ENCODE measurements at places on chromosomes 7 and 10. TPM values are rescaled to one million over a fixed set of nuclear protein-coding genes. Genes with fewer than 3 reads are reported as not detected.

DNA sequence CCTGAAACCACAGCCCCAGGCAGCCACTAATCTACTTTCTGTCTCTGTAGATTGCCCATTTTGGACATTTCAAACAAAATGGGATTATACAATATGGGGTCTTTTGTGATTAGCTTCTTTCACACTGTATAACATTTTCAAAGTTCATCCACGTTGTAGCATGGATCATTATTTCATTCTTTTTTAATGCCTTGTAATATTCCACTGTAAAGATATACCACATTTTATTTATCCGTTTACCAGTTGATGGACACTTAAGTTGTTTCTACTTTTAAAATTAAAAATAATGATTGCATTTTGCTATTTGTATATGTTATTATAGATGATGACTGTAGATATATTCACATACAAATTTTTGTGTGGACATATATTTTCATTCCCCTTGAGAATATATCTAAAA lies 60.7 kb downstream of the CUBN start:
- no peaks in the 10 kb centered on the region for H3K27me3 ChIP-seq
- peaks cover 11% of the 10 kb centered on the region for H3K4me1 ChIP-seq
- DNase-seq, result no peak
- H3K4me3 ChIP-seq, result no peak overlapping the region

GRCh38 chr7:37289367-37289766 lies 159.3 kb downstream of the ELMO1 start:
- peaks cover 32% of the 10 kb centered on the region for H3K4me1 ChIP-seq
- peaks cover 8% of the 10 kb centered on the region for H3K36me3 ChIP-seq
- no peak overlapping the region for H3K27ac ChIP-seq
- no peak for DNase-seq
- H3K27me3 ChIP-seq, result no peaks in the 10 kb centered on the region

RET gene
- 0.28 TPM for total RNA-seq

GRCh38 chr7:50362712-50363282 lies 58.3 kb downstream of the IKZF1 start:
- no peaks in the 10 kb centered on the region for H3K27me3 ChIP-seq
- H3K27ac ChIP-seq, result peak overlapping the region; percentile 96
- H3K4me1 ChIP-seq, result peaks cover 98% of the 10 kb centered on the region
- peaks cover 91% of the 10 kb centered on the region for H3K36me3 ChIP-seq
- peak; percentile 78 for DNase-seq

FAM24A gene
- total RNA-seq, result not detected

- H3K27ac ChIP-seq, result no peak overlapping the region
- no peak for DNase-seq
- no peak overlapping the region for H3K4me3 ChIP-seq
- H3K4me1 ChIP-seq, result peaks cover 13% of the 10 kb centered on the region
- H3K36me3 ChIP-seq, result no peaks in the 10 kb centered on the region
Measured at GRCh38 chr7:22550514-22551030, 50.6 kb upstream of the STEAP1B start.

DNA sequence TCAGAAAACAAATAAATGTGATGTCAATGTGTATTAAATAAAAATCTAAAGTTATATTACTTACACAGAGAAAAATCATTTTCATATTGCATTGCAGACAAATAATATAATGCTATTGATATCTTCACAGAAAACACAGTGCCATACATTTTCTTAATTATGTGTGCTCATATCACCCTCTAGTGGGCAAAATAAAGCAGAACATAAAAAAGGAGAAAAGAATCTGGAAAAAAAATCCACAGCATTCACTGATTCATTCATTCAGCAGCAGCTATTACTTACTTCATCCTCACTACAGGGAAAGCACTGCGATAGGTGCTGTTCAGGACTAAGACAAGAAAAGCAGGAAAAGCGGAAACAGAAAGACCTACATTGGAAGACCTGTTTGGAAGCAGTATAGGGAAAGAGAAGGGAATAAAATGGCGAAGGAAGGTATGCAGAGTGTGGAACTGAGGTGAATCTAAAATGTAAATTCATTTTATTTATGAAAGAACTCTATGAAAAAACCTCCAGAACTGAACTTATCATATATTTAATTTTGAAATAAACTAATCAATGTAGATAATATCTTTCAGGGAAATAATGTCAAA lies 73.2 kb downstream of the POT1 start:
- H3K4me1 ChIP-seq, result no peaks in the 10 kb centered on the region
- H3K27ac ChIP-seq, result no peak overlapping the region
- H3K36me3 ChIP-seq, result peaks cover 8% of the 10 kb centered on the region
- no peaks in the 10 kb centered on the region for H3K27me3 ChIP-seq
- H3K4me3 ChIP-seq, result no peak overlapping the region
- DNase-seq, result no peak

All from activated CD4-positive, alpha-beta memory T cell treated with anti-CD3 and anti-CD28 coated beads, Interleukin-2, amount 10 ng/mL, durations not matched to agents 7 days and 5 days (primary cell).